ENCODE measurements at places on chromosomes 7 and 10.

GRCh38 chr10:11264296-11265048 is 246.8 kb downstream of the CELF2 start:
- no peak for DNase-seq

DNA sequence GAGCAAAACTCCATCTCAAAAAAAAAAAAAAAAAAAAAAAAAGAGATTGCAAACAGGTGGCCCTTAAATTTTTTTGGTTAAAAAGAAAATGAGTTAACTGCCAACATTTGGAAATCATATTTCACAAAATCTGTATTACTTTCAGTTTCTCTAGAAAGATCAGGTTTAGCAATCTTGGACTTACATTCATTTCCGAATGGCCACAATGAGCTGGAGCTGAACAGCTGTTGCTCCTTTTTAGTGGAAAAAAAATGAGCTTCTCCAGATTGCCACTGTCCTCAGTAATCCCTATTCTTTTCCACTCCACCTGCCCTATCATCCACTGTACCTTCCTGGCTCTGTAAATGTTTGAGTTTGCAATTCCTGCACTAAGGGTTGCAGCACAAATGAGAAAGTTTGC is 43.6 kb downstream of the RAB11FIP2 start:
- DNase-seq, result no peak

GRCh38 chr10:33240258-33240657 is 94.2 kb downstream of the NRP1 start:
- DNase-seq, result no peak

GRCh38 chr10:86226781-86227201 is 139.8 kb downstream of the GRID1 start:
- DNase-seq, result no peak

DNA sequence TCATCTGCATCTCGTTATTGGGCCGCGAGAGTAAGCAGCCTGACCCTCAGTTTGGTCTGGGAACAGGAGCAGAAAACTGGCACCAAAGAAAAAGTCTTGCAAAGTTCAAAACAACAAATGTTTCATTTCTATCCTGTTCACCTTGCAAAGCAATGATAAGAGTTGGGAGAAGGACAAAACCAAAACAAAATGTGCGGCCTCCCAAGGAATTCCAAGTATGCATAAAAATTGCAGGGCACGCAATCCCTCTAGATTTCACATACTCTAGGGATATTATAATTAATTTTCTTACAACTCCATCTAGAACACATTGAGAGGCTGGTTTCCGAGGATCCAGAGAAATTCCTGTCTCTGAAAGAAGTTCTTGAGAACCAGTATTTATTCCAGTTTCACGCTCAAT is 20.1 kb downstream of the CHUK start:
- no peak for DNase-seq

GRCh38 chr7:121049897-121050296 is 61.4 kb downstream of the CPED1 start:
- DNase-seq, result no peak

Measured in activated CD4-positive, alpha-beta T cell treated with anti-CD3 and anti-CD28 coated beads, Interleukin-2, Interleukin-4, amounts not matched to agents 100 ng/mL and 50 ng/mL, durations not matched to agents 16 hours and 8 hours (primary cell).